ENCODE measurements at places on chromosomes 2 and 18. TPM values are rescaled to one million over a fixed set of nuclear protein-coding genes. Genes with fewer than 3 reads are reported as not detected.

Gene NFATC1
- total RNA-seq = 50.8 TPM

Gene DYNAP
- total RNA-seq = not detected

- no peaks in the 10 kb centered on the region for H3K36me3 ChIP-seq
- no peaks in the 10 kb centered on the region for H3K4me1 ChIP-seq
- DNase-seq = no peak
- H3K27me3 ChIP-seq = no peaks in the 10 kb centered on the region
These were observed 40.4 kb upstream of the RIT2 start for GRCh38 chr18:43155842-43156241.

- H3K4me1 ChIP-seq = no peaks in the 10 kb centered on the region
- no peak overlapping the region for H3K27ac ChIP-seq
- H3K4me3 ChIP-seq = no peak overlapping the region
- no peaks in the 10 kb centered on the region for H3K36me3 ChIP-seq
These were observed 240.0 kb upstream of the NT5C1B start for GRCh38 chr2:18829251-18829902.

DNA sequence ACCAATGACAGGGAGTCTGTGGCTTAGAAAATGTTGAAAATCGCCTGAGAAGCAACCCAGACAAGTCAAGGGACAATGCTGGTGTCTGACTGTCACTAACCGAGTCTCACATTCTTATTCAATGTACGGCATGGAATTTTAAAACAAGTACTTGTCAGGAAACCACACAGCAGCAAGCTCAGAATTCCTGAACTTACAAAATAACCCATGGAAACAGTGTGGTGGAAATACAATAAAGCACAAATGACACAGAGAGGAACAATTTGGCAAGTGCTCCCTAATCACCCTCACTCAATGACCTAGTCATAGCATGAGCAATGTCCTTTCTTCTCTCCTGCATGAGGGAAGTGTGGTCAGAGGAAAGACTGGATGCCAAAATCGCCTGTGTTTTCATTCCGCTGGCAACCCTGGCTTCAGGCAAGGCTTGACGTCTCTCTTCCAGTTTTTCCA is 154.0 kb downstream of the SATB2 start:
- H3K27me3 ChIP-seq = no peaks in the 10 kb centered on the region
- no peaks in the 10 kb centered on the region for H3K4me1 ChIP-seq
- H3K4me3 ChIP-seq = no peak overlapping the region

- H3K4me1 ChIP-seq = no peaks in the 10 kb centered on the region
- no peak overlapping the region for H3K4me3 ChIP-seq
These were observed 192.0 kb upstream of the TANK start for GRCh38 chr2:160968183-160968582.
